Stimulated activated CD8-positive, alpha-beta memory T cell treated with anti-CD3 and anti-CD28 coated beads, Interleukin-4, amount 100 ng/mL, for 1 hour (primary cell): ENCODE measurements at places on chromosomes 12 and 14.
A peak's percentile ranks its signal among the peaks of the same experiment; 100 is the strongest.

GRCh38 chr14:32073537-32074189 is 3.4 kb upstream of the ARHGAP5 start:
- no peak for DNase-seq

GRCh38 chr12:65306366-65307168 is 28.1 kb downstream of the MSRB3 start:
- no peak for DNase-seq

DNA sequence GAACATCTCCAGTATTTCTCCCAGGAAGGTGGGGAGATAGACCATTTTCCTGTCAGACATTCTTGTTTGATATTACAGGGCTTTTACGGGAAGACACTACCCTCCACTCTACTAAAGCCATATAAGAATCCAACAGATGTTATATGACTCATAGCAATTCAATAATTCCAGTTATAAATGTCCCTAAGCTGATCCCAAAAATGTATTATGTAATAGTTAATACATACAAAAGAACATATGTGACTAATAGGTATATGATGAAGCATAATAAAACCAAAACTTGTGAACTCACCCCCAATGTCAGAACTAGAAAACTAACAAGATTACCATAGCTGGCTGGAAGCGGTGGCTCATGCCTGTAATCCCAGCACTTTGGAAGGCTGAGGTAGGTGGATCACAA is 84.2 kb downstream of the EFCAB11 start:
- DNase-seq = no peak

- DNase-seq = no peak
Measured at GRCh38 chr12:50042693-50043092, 14.7 kb upstream of the ASIC1 start.

DNA sequence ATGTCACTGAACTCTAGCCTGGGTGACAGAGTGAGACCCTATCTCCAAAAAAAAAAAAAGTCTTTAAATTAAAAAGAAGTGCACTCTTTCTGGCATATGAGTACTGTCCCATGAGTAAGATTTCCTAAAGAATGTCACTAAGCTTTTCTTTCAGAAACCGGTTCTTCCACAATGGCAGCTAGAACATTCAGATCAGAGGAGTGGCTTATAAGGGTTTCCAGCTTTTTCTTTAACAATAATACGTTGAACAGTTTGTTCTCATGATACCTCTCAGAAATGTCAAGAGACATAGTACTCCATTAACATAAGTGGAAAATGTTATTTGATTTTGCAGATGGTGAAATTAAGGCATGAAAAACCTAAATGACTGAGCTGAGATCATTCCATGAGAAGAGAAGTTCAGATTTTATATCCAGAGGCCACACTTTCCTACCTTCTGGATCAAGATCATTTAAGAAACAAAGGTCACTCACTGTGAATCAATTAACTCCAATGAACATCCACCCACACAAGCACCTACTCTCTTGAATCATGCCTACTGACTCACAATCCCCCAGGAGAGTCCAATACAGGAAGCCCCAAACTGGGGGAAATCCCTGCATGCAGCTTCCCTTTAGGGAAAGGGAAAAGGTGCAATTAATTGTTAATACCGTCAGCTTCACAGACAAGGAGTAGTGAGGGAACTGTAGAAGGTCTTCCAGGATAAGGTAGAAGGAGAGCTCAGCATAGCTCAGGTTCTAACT is 86.9 kb downstream of the SPTSSA start:
- no peak for DNase-seq

DNA sequence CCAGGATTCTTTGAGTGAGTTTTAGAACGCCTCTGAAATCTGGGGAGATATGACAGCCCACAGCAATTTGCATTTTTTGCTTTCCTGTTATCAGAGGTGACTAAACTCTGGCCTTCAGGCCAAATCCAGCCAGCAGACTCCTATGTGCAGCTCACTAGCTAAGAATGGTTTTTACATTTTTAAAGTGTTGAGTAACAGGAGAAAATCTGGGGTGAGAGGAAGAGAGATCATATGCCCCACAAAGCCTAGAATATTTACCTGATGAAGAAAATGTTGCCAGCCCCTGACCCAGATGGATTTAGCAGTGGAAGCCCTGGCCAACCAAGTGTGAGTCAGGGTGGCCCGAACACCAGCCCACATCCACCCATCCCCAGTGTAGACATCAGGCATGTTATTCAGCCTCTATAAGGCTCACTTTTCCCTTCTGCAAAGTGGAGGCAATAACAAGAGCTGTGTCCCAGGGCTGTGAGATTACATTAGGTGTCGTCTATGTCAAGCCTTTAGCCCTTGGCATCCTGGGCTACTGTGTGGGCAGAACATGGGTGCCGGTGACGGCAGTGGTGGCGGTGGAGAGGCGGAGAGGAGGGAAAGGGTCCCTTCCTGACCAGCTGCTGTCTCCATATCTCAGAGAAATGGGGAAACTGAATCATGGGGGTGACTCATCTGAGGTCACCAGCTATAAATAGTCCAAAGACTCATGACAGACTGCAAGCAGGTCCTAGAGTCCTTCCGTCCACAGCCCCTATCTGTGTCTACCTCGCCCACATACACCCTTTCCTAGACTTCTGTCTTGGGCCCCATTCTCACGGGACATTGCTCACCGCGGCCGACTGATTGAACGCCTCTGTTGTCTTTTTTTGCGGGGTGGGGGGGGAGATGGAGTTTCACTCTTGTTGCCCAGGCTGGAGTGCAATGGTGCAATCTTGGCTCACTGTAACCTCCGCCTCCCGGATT is 32.6 kb upstream of the CD9 start:
- peak; percentile 16 for DNase-seq
